ENCODE measurements at places on chromosomes 12 and 14.

DNA sequence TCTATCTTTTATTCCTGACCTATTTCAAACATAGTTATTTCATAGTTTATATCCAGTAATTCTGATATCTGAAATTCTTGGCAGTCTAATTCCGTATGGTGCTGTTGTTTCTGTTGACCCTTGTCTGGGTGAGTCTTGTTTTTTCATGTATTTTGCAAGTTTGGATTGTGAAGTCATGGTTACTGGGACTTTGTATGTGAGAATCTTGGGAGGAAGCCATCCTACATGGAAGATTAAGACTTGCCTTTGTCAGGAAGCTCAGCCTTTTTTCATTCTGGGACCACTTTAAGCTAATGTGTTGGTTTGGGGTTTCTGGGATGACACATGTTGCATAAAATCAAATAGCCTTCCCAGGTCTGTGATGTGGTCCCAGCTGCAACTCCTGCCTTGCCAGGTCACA is 191.6 kb upstream of the E2F7 start:
- DNase-seq: no peak

GRCh38 chr12:88509347-88509746 is 70.9 kb downstream of the KITLG start:
- no peak for DNase-seq

DNA sequence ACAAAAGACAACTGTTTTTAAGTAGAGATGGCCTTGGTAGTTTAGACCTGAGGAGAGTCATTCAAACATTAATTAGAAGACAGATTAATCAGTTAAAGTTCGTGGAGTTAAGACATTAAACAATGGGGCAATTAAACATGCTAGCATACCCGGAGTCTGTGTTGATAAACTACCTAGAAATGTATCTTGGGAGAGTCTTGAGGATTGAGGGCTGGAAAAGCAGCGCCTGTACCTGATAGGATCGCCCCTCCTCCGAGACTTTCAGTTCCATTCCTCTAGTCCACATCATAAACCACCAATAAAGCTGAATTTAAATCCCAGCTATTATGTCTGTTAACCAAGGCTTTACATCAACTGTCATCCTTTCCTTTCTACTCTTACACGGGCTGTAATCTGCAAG is 1.0 kb upstream of the KRAS start:
- no peak for DNase-seq

DNA sequence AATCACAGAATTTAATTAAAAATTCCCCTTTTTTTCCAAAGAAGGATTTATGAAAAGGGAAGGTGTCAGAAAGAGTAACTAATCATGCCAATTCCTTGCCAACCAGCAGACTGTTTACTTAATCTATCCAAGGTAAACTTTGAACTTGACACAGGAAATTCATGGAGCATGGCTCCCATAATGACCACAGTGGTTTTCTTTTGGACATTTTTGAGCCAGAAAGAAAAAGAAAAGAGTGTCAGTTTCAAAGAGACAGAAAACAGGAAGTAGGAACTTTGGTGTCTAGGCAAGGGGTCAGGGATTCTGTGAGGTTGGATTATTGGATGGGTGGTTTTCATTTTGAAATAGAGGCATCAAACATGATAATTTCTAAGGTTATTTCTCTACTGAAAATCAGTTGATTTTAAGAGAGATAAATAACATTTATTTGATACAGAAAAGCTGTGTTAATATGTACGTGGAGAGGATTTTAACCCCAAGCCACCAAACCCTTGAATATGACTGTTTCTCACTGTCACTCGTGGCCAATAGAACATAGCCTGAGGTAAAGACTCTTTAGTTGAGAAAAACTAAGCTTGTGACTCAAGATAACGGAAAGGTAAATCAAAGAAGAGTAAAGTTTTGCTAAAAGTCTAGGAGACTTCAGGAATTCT is 196.1 kb downstream of the TTC6 start:
- DNase-seq: no peak

- no peak for DNase-seq
Observed at GRCh38 chr12:57940915-57941164, 527 bp upstream of the ATP23 start.

DNA sequence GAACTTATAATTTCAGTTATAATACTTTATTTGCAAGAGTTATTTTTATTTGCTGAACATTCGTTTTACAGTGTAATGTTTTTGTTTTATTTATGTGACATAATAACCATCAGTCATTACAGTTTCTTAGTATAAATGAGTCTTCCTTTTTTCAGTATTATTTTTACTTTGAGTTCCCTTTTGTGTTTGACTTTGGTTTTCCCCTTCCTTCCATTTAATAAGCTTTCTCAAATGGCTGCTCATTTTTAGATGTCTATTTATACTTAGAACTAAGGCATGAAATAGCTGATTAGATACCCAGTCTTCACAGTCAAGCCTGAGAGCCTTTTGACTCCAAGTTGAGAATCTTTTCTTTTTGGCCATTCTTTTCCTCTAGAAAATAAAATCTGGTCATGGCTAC is 404.5 kb downstream of the LRFN5 start:
- DNase-seq: no peak

DNA sequence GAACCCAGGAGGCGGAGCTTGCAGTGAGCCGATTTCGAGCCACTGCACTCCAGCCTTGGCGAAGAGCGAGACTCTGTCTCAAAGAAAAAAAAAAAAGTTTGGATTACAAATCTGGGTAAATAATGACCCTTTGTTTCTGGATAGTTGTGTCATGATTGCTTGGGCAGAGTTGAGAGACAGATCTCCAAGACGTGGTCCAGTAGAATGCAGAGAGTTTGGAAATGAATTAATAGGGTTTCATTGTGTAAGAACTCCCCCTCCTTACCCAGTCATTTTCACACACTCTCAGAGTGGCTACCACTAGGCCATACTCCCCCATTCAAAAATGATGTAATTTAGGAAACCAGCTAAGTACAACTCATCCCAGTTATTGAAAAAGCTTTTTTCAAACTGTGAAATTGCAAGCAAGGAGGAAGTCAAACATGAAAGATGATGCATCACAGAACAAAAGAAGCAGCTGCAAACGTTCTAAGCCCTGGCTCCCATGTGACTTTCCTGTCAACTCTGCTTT is 1331.9 kb downstream of the AACS start:
- no peak for DNase-seq

DNA sequence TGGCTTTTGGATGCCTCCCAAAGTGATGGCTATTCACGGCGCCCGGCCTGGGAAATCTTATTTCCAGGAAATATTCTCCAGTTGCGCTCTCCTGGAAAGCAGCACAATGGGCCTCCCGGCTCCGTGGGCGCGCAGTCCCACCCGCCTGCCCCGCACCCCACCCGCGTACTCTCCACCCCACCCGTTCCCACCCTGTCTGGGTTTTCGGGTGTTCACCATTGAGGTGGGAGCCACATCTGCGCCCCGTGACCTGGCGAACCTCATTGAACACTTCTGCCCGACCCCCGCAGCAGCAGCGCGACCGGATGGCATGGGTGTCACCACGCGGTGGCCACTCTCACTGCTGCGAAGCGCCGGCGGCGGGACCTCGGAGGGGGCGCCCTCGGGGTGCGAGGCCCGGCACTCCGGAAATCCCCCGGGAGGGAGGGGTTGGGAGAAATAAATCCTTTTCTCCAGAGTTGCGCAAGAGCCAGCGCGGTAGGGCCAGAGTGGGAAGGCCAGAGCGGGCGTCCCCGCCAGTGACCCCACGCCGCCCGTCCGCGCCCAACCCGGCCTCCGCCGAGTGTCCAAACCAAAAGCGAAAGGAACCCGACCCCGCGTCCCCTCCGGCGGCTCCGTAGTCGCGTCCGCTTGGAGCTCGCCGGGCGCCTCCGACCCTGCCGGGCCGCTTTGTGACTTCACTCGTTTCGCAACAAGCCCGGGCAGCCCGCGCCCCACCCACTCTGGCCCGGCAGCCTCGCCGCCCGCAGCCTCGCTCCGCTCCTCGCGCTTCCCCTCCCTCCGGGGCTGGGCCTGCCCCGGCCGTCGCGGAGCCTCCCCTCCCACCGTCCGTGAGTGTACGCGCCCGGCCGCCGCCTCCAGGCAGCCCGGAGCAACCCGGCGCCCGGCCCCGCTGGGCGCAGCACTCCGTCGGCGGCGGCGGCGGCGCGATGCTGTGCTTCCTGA is at the start of gene DRAM1:
Gene DRAM1, plus strand, starts transcription at position 720 of the 945 bp plus-strand sequence. Its CDS starts 210 bp downstream, at position 930.
- DNase-seq: peak; percentile 95

- peak; percentile 97 for DNase-seq
Observed at GRCh38 chr14:72801381-72801812, 92.5 kb downstream of the DPF3 start.

GRCh38 chr14:29037411-29037810 is 270.8 kb downstream of the FOXG1 start:
- peak; percentile 71 for DNase-seq

GRCh38 chr12:124036657-124037109 is 63.7 kb downstream of the ZNF664 start:
- peak; percentile 35 for DNase-seq

GRCh38 chr12:62588916-62589315 is 122.3 kb downstream of the MON2 start:
- DNase-seq: peak; percentile 66

GRCh38 chr12:72110937-72111650 is 161.1 kb upstream of the TRHDE start:
- no peak for DNase-seq

- DNase-seq: no peak
Observed at GRCh38 chr12:122872815-122873361, 23.0 kb downstream of the VPS37B start.

GRCh38 chr12:81221681-81222080 is 143.8 kb downstream of the ACSS3 start:
- no peak for DNase-seq

DNA sequence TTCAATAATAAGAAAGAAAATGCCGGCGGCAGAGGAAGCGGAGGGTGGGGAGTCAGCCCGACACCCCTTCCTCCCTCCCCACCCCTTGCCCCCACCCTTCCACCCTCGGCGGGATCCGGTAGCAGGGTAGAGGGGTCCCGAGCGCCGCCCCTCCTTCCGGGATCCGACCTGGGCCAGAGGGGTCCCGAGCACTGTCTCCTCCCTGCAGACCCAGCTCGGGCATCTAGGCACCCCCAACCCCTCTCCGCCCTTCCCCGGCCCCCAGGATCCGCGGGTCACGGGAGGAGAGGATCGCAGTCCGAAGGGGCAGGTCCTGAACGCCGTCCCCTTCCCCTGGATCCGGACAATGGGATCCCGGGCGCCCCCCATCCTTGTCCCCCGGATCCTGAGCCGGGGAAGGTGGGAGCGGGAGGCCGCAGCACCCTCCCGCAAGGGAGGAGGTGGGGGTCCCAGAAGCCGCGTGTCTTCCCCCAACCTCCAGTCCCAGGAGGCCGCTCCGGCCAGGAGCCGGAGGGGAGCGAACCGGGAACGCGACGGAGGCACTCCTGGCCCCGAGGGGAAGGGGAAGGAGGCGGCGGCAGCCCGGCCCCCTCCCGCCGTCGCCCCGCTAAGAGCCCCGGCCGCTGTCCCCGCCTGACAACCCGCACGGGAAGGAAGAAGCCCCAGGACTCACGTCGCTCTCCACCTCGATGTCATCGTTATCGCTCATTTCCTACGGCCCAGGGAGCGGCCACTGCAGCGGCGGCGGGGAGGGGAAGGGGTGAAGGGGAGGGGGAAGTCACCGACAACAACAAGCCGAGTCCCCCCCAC is 481 bp downstream of the MAX start:
- no peak for DNase-seq

- DNase-seq: peak; percentile 84
Observed at GRCh38 chr12:51270951-51271518, 820 bp upstream of the SMAGP start.

- DNase-seq: no peak
Observed at GRCh38 chr12:113464852-113465719, 6.6 kb downstream of the LHX5 start.

DNA sequence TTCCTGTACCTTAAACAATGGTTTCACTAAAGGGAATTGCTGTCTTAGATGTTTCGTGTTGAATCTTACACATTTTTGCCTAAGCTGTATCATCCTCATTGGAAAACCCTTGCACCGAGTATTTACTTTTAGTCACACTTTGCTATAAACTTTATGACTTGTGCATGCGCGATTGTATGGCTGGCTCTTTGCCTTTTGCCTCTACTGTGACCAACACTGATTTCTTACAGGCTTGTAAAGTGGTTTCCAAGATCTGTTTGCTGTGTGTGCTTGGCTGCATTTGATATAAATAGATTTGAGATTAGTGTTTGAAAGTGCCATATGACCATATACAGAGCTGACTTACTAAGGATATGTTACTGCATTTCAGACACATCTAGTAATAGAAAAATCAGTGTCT is 40.5 kb downstream of the RASSF3 start:
- peak; percentile 39 for DNase-seq

GRCh38 chr12:9797722-9798619 is 29.3 kb upstream of the KLRF1 start:
- DNase-seq: peak; percentile 75

DNA sequence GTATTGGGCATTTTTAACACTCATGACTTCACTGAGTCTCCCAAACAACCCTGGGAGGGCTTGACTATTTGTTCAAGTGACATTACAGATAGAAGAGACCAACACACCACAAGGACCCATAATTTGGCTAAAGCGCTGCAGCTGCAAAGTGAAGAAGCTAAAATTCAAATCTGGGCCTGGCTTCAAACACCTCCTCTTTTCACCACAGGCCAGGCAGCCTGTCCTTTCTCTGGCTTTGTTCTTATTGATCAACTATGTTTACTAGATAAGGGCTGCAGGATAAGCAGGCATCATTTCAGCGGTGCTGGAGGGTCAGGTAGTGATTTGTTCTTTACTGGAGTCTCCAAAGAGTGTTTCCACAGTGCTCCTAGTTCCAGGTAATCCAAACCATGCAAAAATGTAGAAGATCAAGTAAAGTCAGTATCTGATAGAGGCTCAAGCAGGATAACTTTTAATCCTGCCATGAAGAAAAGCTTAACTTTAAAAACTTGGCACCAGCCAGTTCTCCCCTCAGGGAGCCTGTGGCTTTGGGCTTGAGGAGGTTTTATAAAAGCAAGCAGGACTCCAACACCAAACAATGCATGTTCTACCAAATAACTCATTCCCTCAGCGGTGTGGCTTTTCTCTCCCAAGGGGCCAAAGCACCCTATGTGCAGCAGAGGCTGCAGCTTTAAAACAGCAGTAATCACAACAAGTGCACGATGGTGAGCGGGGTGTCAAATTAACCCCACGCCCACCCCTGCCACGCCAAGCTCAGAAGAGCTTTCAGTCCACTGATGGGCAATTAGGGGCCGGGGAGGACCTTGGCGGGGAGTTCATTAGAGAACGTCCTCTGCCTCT is 16.8 kb downstream of the CLMN start:
- no peak for DNase-seq

DNA sequence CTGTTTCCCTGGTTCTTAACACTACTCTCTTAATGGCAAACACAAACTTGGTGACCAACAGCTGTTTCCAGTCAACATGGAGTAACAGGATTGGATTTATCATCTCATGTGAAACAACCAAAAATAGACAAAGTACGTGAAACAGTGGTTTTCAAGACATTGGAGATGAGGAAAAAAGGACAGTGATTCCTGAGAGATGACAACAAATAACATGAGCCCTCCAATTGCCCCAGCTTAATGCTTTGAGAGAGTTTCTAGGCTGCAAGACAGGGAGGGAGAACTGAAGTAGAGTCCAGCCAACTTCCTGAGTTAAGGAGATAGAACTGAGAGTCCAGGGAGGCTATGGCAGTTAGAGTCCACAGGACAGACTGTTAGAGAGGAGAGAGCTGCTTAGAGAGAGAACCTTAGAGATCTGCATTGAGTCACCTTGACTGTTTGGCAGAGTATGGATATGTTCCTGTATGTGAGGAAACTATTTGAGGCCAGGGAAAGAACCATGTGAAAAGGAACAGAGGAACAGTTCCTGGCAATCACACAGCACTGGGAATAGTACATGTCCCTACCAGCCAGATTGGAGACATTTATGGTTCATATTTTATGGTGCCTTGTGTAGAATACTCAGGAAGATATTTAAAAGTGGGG is 106.4 kb downstream of the PCNX1 start:
- DNase-seq: peak; percentile 23

Measured in iris pigment epithelial cell (primary cell).